ENCODE measurements at places on chromosomes 4 and X.
A peak's percentile ranks its signal among the peaks of the same experiment; 100 is the strongest.

GRCh38 chr4:78779280-78779679, 3.1 kb downstream of the BMP2K start:
- DNase-seq, result no peak

DNA sequence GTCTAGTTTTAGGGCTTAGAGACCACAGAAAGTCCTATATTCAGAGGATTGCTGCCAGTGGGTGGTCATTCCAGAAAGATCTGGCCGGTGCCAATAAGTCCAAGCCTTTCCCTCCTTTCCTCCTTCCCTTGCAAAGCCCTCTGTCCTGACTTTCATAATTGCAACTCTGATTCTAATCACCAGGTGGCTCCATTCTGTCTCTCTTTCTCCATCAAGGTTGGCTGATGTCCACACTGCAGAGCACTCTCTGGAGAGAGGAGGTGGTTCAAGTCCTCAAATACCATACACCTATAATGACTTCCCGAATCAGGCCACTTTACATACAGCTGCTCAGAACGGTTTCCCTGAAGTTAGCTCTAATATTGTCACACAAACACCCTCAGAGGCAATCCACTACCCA, 22.4 kb upstream of the ARMCX4 start:
- DNase-seq, result no peak

GRCh38 chr4:102525504-102525903, 24.3 kb downstream of the NFKB1 start:
- no peak for DNase-seq

DNA sequence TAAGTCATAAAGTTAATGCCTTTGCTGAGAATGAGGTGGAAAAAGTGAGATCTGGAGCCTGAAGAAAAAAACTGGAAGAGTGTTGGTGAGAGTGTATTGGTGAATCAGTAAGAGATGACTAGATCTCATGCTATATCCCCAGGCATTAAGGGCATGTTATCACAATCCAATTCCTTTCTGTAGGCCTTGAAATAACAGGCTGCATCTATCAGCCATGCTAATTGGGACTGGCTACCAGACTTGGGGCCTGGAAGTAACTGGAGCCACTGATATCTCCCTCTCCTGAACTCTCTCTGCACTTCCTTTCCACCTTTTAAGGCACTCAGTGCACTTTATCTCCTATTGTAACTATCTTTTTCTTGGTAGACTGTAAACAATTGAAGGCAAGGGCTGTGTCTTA, 88.8 kb upstream of the HPRT1 start:
- no peak for DNase-seq

GRCh38 chr4:80678413-80678812, 342.9 kb downstream of the CFAP299 start:
- no peak for DNase-seq

DNA sequence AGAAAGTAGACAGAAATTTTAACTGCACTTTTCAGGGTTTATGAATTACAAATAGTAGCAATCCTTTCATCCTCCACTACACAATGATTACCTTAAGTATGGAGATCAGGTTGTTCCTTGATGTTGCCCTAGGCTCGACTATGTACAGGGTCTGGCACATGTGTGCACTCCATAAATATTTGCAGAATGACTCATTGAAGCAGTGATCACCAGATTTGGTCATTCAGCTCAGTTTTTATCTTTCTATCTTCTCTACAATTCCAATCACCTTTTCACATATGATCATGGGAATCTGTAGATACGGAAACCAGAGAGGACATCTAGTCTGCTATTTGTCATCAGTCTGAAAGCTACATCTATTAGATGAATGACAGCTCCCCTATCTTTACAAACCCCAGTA, 171.7 kb upstream of the HCCS start:
- DNase-seq, result no peak

DNA sequence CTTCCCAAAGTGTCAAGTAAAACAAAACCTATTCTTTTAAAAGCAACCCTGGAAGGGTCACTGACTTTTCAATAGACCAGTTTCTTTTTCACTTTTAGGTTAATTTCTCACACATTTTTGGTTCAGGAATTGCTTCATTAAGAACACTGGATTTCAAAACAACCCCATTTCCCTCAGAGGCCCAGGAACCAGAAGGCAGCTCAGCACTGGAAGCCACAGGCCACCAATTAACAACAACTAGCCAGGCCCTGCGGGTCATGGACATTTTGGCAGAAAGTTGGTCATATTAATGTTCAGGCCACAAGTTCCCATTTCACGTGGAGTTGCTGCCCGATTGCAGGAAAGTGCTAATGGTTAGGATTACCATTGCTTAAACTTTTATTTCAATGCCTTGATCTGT, 39.8 kb downstream of the HAND2 start:
- no peak for DNase-seq

- no peak for DNase-seq
Observed at GRCh38 chrX:13697455-13697854, 8.5 kb downstream of the RAB9A start.

DNA sequence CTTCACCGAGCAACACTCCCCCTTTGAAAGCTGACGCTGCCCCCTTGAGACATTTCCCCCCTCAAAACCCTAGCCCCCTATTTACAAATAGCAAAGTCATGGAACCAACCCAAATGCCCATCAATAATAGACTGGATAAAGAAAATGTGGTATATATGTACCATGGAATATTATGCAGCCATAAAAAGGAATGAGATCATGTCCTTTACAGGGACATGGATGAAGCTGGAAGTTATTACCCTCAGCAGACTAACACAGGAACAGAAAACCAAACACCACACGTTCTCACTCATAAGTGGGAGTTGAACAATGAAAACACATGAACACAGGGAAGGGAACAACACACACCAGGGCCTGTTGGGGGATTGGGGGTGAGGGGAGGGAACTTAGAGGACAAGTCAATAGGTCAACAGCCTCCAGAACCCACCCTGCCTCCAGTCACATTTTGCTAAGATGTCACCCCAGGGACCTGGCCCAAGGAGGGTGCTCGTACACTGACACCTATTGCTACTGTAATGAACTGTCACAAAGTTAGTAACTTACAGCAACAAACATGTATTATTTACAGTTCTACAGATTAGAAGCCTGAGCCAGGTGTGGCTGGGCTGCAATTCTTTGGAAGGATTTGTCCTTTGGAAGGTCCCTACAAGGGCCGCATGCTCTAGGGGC, 20.6 kb downstream of the SCD5 start:
- no peak for DNase-seq

- DNase-seq, result no peak
Observed at GRCh38 chr4:113884655-113885054, 94.8 kb downstream of the ARSJ start.

- no peak for DNase-seq
Observed at GRCh38 chr4:172348426-172348825, 535.2 kb downstream of the GALNTL6 start.

GRCh38 chr4:135267148-135267865, 1065.7 kb upstream of the PABPC4L start:
- no peak for DNase-seq

DNA sequence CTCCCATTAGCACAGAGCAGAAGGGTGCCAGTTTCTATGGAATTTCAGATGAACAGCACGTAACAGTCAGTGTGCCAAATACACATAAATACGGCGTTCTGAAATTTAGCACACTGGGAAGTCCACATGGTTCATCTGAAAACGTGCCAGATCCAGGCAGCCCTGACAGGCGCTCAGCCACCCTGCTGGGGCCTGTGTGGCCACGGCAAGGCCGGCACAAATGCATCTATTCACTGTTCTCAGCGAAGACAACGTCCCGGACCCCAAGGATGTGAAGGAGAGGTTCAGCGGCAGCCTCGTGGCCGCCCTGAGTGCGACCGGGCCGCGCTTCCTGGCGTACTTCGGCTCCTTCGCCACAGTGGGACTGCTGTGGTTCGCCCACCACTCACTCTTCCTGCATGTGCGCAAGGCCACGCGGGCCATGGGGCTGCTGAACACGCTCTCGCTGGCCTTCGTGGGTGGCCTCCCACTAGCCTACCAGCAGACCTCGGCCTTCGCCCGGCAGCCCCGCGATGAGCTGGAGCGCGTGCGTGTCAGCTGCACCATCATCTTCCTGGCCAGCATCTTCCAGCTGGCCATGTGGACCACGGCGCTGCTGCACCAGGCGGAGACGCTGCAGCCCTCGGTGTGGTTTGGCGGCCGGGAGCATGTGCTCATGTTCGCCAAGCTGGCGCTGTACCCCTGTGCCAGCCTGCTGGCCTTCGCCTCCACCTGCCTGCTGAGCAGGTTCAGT, 15.6 kb downstream of the DGKQ start:
- peak; percentile 74 for DNase-seq

- DNase-seq, result peak; percentile 83
Observed at GRCh38 chr4:17336524-17336961, 175.3 kb downstream of the QDPR start.

GRCh38 chr4:83334425-83335241, at the start of gene HPSE:
Gene HPSE (minus strand): TSS chr4:83334848. CDS start chr4:83334782, 66 bp downstream.
- DNase-seq, result peak; percentile 94

GRCh38 chr4:170059421-170059820, 30.3 kb downstream of the AADAT start:
- DNase-seq, result no peak

- no peak for DNase-seq
Observed at GRCh38 chr4:161486461-161486860, 677.3 kb downstream of the FSTL5 start.

DNA sequence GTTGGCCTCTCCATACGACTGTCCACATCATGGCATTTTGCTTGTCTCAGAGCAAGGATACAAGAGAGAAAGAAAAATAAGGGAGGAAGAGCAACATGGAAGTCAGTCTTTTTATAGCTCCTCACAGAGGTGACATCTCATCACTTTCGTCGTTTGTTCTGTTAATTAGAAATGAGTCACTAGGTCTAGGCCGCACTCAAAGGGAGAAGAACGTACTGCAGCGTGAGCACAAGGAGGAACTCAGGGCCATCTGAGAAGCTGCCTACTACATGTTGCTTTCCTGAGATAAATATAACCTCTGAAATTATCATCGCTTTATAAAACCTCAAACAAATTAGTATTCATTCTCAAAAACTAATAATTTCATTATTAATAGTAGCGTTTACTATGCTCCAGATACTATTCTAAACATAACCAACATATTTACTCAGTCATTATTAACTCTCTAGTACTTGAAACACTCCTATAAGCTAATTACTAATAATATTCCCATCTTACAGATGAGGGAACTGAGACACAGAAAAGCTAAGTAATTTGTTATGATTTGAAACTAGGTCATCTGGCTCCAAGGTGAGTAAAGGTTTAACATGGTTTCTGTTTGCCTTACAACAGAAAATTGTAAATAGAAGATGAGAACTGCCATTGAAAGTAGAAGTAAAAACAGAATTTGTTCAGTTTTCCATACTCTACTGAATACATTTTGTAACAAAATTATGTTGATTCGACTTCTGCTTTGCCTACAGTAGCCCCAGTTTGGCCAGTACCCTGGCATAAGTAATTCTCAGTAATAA, 213.2 kb upstream of the UGT8 start:
- DNase-seq, result no peak

GRCh38 chrX:1355131-1356046, 18.8 kb downstream of the IL3RA start:
- DNase-seq, result peak; percentile 63

GRCh38 chrX:111511477-111511876, at the start of gene SERTM2:
Gene SERTM2 (plus strand): TSS chrX:111511645. CDS start chrX:111518858, 7,213 bp downstream.
- no peak for DNase-seq

GRCh38 chr4:82584931-82585330, 23.1 kb upstream of the TMEM150C start:
- no peak for DNase-seq

- DNase-seq, result no peak
Observed at GRCh38 chr4:117421706-117422105, 336.3 kb upstream of the TRAM1L1 start.

DNA sequence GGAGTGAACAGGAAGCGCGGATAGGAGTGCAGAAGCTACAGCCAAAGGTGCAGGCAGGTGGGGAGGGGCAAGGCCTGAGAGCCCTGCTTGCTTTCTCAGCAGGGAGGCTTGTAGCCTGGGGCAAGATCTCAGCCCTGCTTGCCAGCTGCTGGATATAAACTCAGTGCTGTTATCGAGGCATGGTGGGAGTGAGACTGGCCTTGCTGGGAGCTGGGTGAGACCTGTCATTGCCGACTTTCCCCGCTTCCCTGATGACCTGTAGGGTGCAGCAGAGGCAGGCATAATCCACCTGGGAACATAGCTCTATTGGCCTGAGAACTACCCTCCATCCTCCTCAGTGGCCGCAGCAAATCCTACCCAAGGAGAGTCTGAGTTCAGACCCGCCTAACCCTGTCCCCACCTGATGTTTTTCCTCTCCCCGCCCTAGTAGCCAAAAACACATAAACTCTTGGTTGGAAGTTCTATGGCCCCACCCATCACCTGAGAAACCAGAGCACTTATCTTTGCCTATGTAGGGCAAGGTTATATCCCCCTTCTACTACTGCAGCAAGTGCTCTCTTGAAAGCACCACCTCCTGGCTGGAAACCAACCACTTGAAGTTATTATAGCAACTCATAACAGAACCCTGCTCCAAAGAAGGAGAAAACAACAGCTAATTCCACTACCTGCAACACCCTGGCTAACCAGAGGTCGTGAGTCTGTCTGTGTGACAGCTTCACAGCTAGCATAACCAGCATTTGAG, 80.7 kb downstream of the FHIP1A start:
- no peak for DNase-seq

DNA sequence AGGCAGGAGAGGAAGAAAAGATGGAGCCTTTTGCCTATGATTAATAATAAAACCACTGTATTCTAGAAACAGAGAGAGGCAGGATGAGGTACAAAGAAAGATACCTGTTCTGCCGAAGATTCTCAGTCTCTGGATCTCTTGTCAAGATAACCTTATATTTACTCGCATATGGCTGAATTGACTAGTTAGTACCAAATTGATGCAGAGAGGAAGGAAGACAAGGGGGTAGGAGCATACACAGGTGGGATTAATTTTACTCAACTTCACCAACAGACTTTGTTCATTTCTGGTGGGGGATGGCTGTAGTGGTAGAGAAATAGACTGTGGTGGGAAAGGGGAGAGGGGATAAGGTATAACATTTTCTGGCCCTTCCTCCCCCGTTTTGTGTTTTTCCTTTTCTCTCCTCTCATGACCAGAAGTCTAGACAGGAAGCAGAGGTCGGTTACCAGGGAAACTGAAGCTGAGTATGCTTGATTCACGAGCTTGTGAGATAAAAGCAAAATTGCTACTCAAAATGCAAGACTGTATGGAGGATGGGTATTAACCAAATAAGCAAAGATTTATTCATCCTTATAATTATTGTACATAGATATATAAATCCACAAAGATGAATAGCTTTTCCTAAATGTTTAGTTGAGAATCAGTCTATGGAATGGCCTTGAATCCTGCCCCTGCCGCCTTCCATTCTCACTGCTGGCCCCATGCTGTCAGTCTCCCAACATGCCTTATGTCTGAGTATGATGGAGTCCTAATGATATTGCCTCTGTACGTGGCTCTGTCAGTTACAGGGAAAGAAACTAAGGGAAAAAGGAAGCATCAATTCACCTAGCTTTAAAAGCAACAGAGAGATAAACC, 17.8 kb upstream of the PAGE2B start:
- no peak for DNase-seq
